Cardiac ventricle fibroblast (primary cell): ENCODE measurements at places on chromosomes 2 and 18. TPM values are rescaled to one million over a fixed set of nuclear protein-coding genes. Genes with fewer than 3 reads are reported as not detected.

KATNAL2 gene
- total RNA-seq: 4.5 and 6.1 TPM in 2 replicates

GLI2 gene
- 4.6 and 5.2 TPM in 2 replicates for total RNA-seq

DNAJC5G gene
- total RNA-seq: not detected in 2 replicates

WIPF1 gene
- 11.8 and 19.1 TPM in 2 replicates for total RNA-seq

DTNA gene
- 10.0 and 10.8 TPM in 2 replicates for total RNA-seq

CCDC102B gene
- 11.2 and 16.6 TPM in 2 replicates for total RNA-seq

CYP27C1 gene
- not detected in 2 replicates for total RNA-seq

LRRC30 gene
- not detected in 2 replicates for total RNA-seq

TNFRSF11A gene
- total RNA-seq: under 0.01 and 0.29 TPM in 2 replicates

TUBA3E gene
- not detected in 2 replicates for total RNA-seq

DIPK1C gene
- total RNA-seq: not detected in 2 replicates

HOXD12 gene
- total RNA-seq: not detected in 2 replicates

ARHGEF33 gene
- total RNA-seq: 0.12 and 0.59 TPM in 2 replicates

COBLL1 gene
- 0.24 and 1.1 TPM in 2 replicates for total RNA-seq

SRD5A2 gene
- not detected in 2 replicates for total RNA-seq

UBXN2A gene
- 11.9 and 14.4 TPM in 2 replicates for total RNA-seq
